ENCODE measurements at places on chromosomes 2 and 18.
A peak's percentile ranks its signal among the peaks of the same experiment; 100 is the strongest.

DNA sequence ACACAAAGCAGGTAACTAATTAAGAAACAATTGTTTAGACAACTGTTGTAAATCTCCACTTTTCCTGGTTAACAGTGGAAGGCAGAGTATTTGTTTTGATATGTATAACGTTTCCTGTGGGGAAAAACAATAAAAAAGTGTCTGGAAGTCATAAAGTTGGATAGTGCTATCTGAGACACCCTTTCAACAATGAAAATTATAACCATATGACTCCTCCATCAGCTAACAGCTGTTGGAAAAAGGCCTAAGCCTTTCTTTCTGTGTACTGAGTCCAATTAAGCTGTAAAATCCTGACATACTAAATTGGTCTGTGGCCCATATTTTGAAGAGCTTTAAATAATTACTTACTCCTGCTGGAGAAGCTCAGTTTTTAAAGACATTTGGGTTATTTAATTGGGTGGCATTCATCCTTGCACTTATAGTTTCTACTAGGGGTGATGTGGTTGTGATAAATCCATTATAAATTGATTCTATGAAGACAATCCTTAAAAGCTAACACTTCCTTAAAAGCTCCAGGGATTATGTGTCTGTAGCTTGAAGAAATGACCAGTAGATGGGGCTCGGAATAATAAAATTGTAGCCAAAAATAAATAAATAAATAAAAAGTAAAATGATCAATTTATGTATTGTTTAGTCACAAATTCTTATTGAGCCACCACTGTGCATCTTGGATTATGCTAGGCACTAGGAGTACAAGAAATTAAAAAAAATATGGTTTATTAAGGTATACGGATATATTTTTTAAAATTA lies 698.1 kb upstream of the NXPH2 start:
- no peak for DNase-seq

DNA sequence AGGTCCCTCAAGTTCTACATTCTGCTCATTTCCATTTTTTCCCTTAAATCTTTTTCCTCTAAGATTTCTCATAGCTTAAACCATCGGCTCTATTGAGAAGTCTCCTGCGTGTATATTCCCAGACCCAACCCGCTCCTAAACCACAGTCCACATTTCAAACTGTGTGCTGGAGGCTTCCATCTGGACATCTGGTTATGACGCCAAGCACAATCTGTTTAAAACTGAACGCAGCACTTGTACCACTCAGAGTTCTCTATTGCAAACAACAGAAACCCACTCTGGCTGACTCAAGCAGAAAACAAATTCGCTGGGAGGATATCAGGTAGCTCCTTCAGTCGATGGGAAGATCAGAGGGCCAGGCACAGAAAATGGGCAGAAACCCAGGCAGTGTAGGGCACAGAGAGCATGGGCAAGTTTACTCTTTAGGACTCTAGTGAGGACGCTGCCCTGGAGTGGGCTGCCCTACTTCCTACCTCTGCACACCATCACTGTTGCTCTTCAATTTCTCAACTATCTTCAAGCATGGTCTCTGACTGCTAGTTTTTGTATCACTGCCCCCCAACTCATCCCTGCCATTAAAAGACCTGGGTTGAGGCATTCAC lies 5.6 kb upstream of the EML4 start:
- no peak for DNase-seq

DNA sequence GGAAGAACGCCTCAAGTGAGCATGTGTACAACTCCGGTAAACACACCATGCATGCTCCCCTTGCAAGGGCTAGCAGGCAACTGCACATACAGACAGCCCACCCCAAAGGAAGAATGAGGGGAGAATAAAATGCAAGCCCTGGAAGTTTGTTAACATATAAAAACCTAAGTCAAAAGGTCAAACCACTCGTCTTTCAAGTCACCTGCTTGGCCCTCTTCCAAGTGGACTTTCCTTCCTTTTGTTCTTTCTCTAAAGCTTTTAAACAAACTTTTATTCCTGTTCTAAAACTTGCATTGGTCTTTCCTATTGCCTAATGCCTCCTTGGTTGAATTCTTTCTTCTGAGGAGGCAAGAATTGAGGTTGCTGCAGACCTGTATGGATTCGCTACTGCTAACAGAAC lies 5.2 kb upstream of the RPIA start:
- DNase-seq, result no peak

GRCh38 chr2:203379156-203379555 lies 51.0 kb downstream of the ABI2 start:
- no peak for DNase-seq

DNA sequence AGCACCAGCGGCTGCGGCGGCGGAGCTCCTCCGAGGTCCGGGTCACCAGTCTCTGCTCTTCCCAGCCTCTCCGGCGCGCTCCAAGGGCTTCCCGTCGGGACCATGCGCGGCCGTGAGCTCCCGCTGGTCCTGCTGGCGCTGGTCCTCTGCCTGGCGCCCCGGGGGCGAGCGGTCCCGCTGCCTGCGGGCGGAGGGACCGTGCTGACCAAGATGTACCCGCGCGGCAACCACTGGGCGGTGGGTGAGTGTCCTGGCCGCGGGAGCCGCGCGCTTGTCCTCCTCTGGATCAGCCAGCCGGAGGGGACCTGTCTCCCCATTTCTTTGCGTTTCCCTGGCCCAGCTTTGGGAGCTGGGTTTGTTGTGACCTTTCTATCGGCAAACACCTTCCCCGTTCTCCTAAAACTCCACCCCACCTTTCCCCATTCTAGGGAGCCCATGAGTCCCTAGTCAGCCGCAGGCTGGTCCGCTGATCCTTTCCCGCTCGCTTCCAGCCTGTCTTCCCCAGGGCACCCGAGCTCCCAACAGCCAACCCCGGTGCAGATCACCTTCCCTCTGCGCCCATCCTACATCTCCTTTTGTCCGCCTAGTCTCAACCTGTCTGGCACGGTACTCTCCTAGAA lies 316 bp downstream of the GRP start:
- DNase-seq, result no peak

DNA sequence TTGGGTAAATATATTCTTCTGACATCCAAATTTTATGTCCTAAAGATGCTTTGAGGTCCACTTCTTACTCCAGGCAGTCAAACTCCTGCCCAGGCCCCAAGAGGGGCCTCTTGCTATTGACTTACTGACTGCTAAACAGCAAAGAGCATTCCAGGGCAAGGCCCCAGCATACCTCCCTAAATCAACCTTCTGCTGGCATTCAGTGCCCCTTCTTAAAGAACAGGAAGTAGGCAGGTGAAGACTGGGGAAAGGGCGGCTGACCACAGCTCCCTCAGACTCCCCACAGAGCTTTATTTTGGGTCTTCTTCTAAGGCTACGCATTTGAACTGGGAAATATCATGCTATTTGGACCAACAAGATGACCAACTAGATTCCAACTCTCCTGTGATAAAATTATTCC lies 68.9 kb downstream of the USP40 start:
- no peak for DNase-seq

DNA sequence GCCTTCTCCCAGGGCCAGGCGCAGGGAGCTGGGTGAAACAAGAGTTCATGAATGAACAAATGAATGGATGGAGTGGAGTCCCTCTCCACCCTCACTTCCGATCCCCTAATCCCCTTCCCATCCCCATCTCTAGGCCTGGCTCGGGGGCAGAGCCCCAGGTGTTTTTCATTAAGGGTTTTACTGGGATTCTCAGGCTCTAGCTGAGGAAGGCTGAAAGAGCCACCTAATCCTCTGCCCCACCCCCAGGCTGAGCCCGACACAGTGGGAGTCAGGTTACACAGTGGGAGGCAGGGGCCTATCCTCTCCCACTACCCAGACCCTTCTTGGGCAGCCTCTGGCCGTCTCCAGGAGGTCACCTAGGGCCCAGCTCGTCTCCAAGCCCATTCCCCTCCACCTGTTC lies 36.1 kb downstream of the SDC1 start:
- no peak for DNase-seq

- DNase-seq, result no peak
Observed at GRCh38 chr2:118689033-118689432, 158.4 kb downstream of the EN1 start.

GRCh38 chr2:192190474-192190873 lies 4.3 kb downstream of the TMEFF2 start:
- peak; percentile 34 for DNase-seq

GRCh38 chr2:175981551-175981950 lies 20.5 kb downstream of the LNPK start:
- no peak for DNase-seq

DNA sequence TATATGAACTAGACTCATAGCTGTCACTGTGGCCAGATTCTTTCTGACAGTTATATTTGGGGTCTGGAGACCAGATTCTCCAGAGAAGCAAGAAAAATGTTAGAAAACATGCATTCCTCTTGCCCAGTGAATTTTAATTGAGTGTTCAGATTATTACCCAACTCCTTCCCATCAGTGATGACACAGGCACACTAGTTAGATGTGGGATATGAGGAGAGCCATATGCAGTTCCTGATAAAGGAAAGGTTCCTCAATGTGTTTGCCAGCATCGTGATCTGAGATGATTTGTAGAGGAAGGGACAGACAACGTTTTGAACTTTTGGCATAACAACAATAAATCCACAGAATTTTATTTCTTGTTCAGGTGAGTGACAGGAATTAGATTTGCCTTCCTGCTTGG lies 308.6 kb downstream of the PIEZO2 start:
- peak; percentile 50 for DNase-seq

- DNase-seq, result no peak
Observed at GRCh38 chr2:11914455-11914854, 168.0 kb downstream of the LPIN1 start.

DNA sequence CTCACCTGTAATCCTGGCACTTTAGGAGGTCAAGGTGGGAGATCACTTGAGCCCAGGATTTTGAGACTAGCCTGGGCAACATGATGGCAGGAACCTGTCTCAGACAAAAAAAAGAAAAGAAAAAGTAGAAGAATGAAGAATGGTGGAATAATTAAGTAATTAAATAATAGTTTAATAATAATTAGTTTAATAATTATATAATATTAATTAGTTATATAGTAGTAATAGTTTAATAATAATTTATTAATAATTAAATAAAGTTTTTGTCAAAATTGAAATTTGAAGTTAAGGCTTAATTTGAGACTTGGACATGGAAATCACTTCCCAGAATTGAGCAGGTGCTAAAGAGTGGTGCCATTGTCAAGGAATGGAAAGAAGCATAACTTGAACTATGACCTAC lies 52.2 kb upstream of the ABCA12 start:
- DNase-seq, result no peak

DNA sequence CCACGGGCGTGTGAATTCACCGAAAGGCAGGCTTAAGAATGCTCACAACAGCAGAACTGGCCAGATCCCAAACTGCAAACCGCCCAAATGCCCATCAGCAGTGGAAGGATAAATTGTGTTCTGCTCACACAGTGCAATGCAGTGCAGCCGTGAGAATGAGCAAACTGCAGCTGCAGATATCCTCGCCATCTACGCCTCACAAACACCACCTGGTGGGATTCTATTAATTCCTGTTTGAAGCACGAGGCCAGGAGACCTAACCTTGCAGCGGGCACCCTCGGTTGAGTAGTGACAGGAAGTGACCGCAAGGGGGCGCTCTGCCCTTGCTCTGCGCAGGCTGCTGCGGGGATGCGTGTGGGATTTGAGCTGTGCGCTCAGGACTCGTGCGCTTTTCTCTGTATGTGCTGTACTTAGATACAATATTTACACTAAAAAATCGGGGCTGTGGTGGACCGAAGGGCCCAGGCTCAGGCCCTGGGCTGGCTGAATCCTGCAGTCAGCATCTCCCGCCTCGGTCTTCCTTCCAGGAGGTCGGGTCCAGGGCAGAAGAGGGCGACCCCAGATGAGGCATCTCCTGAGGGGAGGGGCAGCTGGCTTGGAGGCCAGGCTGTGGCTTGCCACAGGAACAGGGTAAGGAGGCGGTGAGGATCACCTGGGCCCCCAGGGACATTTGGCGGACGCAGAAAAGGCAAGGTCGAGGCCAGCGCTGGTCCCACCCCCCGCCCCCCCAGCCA lies 19.8 kb upstream of the PDIA6 start:
- DNase-seq, result peak; percentile 74

DNA sequence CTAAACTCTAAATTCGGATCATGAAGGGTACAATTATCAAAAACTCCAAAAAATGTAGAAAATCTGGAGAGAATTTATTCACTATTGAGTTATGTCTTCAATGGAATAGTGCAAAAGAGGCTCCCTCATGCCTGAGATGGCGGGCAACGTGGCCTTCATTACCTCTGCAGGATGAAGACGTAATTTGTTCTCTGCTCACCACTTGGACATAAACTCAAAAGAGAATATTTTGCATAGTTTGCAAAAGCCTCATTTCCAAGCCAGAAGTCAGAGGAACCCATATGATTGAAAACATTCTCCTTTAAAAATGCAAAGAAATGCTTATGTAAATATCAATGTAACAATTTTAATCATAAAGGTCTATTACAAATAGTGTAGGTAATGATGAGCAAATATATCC lies 58.7 kb downstream of the SLC25A12 start:
- no peak for DNase-seq

DNA sequence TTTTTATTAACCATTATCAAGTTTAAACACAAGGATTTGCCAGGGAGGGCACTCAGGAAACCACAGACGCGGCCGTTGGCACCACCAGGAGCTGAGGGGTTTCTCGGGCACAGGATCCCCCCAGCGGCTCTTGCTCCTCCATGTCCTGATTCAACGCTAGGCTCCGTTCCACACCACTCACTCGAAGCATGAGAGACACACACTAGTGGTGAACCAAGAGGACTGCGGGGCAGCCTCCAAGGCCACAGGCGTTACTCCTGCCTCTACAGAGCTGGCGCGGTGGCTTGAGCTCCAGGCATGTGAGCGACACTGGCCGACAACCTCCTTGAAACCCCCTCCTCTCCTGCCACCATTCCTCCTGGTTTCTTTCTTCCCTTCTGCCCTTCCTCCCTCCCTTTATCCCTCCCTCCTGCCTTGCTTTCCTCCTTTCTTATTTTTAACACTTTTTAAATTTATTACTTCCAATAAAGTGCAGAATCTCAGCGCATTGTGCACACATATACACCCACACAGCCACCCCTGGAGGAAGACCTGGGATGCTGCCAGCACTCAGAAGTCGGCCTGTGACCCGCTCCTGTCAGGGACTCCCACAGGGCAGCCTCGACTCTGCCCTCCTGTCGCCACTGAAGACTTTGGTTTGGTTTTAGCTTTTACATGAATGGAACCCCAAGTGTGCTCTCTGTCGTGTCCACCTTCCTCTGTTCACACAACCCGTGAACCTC lies 21.7 kb downstream of the COX7A2L start:
- DNase-seq, result peak; percentile 20

DNA sequence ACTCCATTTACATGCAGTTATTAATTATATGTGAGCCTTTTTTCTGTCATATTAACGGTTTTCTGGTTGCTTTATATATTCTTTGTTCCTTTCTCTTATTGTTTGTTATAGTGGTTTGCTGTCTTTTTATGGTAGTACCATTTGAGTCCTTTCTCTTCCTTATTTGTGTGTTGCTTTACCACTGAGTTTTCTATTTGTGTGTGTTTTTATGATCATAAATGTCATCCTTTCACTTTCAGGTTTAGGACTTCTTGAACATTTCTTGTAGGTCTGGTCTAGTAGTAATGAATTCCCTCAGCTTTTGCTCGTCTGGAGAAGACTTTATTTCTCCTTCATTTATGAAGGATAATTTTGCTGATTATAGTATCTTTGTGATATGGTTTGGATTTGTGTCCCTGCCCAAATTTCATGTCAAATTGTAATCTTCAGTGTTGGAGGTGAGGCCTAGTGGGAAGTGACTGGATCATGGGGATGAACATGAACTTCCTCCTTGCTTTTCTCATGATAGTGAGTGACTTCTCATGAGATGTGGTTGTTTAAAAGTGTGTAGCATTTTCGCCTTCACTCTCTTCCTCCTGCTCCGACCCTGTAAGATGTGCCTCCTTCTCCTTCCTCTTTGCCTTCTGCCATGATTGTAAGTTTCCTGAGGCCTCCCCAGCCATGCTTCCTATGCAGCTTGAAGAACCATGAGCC lies 11.5 kb downstream of the GCC2 start:
- no peak for DNase-seq

All from hematopoietic multipotent progenitor cell treated with erythropoietin and hydrocortisone succinate and interleukin-3 and kit ligand, for 8 days (in vitro differentiated cells).